ENCODE measurements at places on chromosomes 3 and 15.

- no peak for DNase-seq
These were observed 52.5 kb upstream of the ATP2B2 start for GRCh38 chr3:10557781-10558373.

GRCh38 chr3:193816656-193817311, 223.8 kb downstream of the OPA1 start:
- DNase-seq: no peak

DNA sequence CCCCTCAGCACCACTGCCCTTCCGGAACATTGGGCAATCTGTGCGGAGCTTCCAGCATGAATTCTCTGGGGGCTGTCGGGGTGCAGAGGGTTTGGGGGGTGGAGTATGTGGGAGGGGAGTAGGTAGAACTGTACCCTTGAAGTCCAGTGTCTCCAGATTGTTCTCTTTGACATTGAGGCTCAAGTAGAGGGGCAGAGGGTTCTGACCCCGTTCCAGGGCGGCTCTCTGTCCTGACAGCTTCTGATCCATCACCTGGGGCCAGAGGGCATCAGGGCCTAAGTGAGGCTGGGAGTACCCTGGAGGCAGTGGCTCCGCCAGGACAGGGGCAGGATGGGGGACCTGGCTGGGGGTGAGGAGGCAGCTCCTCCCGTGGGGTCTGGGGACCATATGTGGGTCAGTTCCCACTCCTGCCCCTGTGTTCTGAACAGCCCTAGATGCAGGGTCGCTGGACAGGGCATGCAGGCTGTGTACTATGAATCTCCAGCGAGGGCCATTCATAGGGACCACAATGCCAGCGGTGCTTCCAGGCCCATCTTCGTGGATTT, 22.1 kb downstream of the PLA2G4D start:
- no peak for DNase-seq

DNA sequence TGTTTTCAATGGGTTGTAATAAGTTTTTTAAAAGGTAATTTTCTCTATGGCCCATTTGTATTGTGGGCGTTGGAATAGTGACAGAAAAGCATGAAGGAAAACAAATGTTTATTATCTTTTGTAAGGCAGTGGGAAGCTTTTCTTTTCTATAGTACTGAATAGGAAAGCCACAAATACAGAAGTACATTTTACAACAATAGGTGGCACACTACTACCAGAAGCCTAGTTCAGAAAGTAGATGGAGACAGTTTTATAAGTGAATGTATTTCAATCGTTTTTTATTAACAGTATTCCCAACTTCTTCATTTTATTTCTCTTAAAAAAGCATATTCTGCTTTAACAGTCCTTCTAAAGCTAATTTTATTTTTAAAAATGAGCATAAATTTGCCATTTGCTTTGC, 296.7 kb downstream of the PTPRG start:
- DNase-seq: no peak

DNA sequence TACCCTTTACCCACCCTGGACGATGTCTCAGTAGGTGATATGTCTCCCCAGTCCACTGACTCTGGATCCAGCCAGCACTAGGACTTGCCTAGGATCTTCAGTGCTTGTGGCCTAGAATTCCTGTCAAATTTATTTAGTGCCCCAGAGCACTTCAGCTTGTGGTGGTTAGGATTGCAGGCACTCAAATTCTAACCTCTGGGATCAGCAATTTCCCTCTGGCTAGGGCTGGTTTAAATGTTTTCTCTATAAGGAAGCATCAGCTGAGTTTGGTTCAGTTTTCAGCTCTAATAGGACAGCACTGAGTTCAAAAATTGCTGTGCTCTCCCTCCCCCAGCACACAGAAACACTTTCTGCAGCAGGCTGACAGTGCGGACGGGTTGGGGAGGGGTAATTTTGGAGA, 8.1 kb downstream of the OR5H6 start:
- no peak for DNase-seq

- DNase-seq: no peak
These were observed 160.9 kb downstream of the SLCO3A1 start for GRCh38 chr15:92014281-92015030.

DNA sequence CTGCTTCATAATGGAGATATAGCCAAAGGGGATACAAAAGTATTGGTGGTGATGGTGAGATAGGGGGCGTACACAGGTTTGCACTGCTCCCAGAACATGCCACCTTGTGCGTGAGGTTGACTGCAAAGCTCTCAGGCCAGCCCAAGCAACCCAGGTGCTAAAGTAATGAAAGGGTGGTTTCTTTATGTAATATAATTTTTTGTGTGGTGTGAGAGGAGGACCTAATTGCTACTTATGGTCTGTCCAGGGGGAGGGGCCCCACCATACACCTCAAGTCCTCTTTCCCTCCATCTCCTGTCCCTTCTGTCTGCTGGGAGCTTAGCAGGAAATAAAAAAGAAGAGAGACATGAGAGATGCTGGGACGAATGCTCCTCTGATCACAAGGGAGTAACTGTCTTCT, 53.8 kb downstream of the STARD5 start:
- DNase-seq: no peak

GRCh38 chr3:195213639-195214315, 57.2 kb downstream of the XXYLT1 start:
- DNase-seq: no peak

GRCh38 chr15:70309716-70310115, 212.0 kb upstream of the TLE3 start:
- DNase-seq: no peak

Data from stimulated activated CD8-positive, alpha-beta memory T cell treated with anti-CD3 and anti-CD28 coated beads, Interleukin-15, amount 100 ng/mL, for 24 hours (primary cell).